ENCODE measurements at places on chromosomes 2 and 18.

GRCh38 chr2:84278386-84278785 is 180.7 kb downstream of the SUCLG1 start:
- no peak for DNase-seq

GRCh38 chr2:105802587-105802986 is 57.9 kb downstream of the NCK2 start:
- DNase-seq = peak; percentile 60

- peak; percentile 83 for DNase-seq
These were observed at the start of gene CLIP4 for GRCh38 chr2:29114946-29115609. Gene CLIP4 (plus strand): TSS chr2:29115415. CDS start chr2:29121389, 5,974 bp downstream.

DNA sequence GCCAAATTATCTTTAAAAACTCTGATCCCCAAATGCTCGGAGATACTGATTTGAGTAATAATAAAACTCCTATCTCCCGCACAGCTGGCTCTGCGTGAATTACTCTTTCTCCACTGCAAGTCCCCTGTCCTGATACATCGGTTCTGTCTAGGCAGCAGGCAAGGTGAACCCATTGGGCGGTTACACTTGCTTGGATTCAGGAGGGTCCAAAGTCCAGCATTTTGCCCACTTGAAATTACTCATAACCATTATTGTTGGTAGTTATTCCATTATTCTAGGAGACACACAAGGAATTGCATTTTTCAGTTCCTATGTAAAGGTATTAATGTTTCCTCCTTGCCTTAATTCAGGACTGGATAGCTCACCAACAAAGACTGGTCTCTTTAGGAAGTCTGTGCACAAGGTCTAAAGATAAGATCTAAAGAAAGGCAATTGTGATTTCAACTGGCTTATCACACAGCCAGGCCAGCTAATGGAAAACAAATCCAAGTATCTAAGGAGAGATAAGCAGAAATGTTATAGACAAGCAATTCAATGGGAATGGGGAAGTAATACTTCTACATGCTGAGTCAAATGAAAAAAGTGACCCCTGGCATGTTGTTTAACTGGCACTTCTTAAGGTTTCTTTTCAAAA is 23.2 kb upstream of the NPC1 start:
- DNase-seq = no peak

GRCh38 chr2:16148632-16149348 is 208.4 kb downstream of the MYCN start:
- DNase-seq = no peak

- no peak for DNase-seq
These were observed 76.1 kb downstream of the PRKRA start for GRCh38 chr2:178374865-178375264.

DNA sequence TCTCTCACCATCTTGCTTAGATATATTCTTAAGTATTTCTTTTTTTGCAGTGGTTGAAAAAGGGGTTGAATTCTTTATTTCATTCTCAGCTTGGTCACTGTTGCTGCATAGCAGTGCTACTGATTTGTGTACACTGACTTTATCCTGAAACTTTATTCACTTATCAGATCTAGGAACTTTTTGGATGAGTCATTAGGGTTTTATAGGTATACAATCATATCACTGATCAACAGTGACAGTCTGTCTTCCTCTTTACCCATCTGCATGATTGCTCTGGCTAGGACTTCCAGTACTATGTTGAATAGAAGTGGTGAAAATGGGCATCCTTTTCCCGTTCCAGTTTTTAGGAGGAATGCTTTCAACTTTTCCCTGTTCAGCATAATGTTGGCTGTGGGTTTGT is 6.5 kb downstream of the STARD6 start:
- DNase-seq = no peak

- no peak for DNase-seq
These were observed 5.2 kb upstream of the GPR55 start for GRCh38 chr2:230930149-230930780.

DNA sequence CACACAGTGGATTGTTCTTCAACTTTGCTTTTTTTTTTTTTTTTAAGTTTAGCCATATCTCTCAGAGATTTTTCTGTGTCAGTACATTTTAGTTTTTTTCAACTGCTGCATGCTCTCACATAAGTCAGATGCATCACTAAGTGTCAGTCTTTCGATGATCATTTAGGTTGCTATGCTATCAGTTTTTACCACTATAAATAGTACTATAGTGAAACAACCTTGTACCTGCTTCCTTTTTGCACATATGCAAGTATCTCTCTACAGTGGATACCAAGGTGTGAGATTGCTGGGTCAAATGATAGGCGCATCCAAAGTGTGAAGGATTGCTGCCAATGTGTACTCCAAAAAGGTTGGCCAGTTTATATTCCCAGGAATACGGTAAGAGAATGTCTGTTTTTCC is 33.5 kb upstream of the MAP4K3 start:
- no peak for DNase-seq

- DNase-seq = no peak
These were observed 20.0 kb downstream of the PASK start for GRCh38 chr2:241129086-241129871.

DNA sequence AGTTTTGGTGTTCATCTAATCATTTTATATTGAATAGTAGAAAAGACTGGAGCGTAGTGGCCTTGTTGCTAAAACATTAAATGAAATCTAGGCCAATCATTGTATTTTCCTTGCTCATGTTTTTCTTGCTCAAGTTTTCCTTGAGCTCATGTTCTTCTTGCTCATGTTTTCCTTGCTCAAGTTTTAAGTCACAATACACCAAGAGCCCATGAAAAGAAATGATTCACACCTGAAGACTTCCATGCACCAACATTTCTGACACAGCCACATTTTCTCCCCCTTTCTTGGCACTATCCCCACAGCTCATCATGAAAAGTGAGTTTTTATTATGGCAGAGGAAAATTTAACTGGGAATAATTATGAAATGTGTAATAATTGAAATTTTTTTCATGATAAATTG is 92.0 kb downstream of the LRP1B start:
- DNase-seq = no peak

GRCh38 chr2:179571721-179572120 is 289.7 kb downstream of the ZNF385B start:
- DNase-seq = no peak

- DNase-seq = no peak
These were observed 879.0 kb downstream of the CBLN2 start for GRCh38 chr18:71665131-71665530.
